ENCODE measurements at places on chromosomes 4 and X.

DNA sequence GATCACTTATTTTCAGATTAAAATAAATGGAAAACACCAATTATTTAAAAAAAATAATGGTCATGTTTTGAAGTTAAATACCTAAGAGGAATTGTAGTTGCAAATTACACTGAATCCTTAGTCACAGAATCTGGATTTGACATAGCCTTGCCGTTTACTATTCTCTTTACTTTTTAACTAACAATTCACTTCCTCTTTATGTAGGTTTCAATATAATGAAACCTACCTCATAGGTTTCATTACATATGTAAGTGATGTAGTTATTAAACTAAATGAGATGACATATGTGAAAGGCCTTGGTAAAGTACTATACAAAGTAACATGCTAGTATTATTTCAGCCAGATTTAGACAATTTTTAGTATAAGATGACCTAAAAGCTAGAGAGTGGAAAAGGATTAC, 6.5 kb downstream of the SPP1 start:
- no peak for DNase-seq

- DNase-seq, result no peak
Measured at GRCh38 chr4:90183254-90183653, 56.1 kb downstream of the CCSER1 start.

DNA sequence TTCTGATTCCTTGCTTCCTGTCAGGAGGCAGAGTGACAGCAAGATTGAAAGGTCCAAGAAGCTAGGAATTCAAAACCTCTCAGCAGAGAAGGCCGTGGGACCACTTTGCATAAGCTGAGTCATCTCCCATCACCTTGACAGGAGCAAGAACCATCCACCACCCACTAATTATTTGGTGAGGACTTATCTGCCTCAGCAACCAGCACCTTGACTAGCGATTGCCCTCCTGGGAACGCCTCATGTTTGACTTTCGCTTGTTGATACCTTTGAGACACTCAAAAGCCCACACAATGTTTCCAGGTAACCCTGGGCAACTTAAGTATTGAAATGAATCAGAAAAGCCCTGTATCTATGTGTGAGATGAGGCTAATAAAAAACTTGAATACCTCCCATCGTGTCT, 233.5 kb upstream of the GYPA start:
- no peak for DNase-seq

DNA sequence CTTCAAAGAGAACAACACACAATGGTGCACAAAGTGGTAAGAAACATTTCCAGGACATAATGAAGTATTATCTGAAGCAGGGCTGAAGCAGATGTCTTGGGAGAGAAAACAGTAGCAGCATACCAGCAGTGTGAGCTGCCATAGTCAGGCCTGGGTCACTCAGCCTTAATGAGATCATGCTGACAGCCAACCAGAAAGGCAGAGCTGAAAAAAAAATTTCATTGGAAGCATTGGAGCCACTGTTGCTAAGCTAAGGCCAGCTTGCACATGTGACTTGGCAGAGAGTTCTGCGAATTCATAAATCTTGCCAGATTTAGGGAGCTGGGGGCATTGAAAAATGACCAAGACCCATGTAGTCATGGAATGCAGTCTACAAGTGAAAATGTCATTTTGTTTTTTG, 444.0 kb upstream of the PITX2 start:
- no peak for DNase-seq

DNA sequence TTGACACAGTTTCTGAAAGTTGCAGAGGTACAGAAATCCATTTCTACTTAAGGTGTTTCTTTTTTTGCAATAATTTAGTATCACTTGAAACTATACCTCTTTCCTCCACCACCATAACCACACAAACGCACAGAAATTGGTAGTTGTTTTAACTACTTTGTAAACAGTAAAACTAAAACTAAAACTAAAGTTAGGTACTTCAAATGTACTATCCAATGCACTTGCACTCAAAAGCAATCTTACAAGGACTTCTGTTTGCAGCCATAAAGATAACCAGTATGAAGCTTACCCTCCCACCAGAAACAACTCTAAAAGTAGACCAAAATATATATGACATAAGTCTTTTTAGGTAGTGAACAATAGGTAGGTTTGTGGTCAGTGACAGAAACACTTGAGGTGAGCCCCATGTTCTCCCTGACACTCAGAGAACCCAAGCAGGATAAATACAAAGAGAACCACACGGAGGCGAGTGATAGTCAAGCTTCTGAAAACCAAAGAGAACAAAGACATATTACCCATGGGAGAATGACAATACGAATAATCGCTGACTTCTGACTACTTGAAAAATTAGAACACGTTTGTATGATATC, 72.2 kb upstream of the VBP1 start:
- no peak for DNase-seq

- no peak for DNase-seq
Measured at GRCh38 chr4:143225167-143225566, 40.5 kb downstream of the USP38 start.

DNA sequence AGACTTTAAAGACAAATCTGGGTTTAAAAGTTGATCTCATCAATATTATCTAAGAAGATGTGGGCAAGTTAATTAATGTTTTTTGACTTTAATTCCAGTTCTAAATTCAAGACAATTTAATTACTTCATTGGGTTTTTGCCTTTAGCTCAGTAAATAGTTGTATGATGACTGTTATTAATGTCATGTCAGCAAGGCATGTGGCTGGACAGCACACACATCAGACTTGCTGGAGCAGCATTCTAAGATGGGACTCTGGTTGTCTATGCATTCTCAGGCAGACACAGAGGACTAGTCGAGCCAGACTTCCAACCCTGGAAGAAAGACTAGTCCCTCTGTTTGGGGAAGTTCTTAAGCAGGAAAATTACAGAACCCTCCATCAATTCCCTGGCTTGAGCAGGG, 180.7 kb upstream of the GK2 start:
- DNase-seq, result no peak

DNA sequence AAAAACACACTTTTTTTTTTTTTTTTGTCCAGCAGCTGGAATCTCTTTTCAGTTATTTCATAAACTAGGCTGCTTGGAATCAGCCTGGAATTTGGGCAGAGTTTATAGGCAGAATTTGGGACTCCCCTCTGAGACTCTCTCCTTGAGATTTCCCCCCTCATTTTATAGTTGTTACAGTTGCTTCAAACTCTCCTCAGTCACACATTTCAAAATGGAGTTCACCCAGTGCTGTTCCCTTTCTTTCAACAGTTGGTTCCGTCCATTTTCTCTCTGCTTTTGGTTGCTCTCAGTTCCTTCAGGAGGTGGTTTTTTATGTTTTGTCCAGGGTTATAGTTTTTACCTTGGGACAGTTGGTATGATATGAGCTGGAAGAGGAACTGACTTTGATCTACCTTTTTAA, 27.5 kb downstream of the NSD2 start:
- DNase-seq, result no peak

DNA sequence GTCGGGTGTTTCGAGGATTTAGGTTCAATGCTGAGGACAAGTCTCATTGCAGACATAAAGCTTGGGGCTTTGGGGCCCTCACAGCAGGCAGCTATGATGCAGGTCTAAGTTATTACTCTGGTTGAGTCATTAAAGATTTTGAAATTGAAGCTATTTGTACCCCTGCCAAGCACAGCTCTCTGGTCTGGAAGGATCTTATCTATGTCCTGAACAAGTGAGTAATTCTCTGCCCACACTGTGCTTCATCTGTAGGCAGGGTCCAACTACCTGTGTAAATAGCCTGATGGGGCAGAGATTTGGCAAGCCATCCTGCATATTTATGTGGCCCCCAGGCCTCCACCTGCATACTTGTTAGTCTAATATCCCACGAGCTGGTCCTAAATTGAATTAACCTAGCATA, 41.4 kb upstream of the MAGEA4 start:
- no peak for DNase-seq

- no peak for DNase-seq
Measured at GRCh38 chr4:159443975-159444374, 341.1 kb downstream of the RAPGEF2 start.

DNA sequence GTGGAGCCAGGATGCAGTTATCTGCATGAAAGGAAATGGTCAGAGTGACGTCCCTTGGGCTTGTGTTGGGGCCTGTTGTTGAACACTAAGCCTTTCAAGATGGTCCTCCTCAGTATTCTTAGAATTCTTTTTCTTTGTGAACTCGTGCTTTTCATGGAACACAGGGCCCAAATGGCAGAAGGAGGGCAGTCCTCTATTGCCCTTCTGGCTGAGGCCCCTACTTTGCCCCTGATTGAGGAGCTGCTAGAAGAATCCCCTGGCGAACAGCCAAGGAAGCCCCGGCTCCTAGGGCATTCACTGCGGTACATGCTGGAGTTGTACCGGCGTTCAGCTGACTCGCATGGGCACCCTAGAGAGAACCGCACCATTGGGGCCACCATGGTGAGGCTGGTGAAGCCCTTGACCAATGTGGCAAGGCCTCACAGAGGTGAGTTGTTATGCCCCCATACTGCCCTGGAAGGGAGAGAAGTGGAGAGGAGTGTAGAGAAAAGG, at the start of gene BMP15:
TSS of gene BMP15 (plus strand) at position 51 of the 492 bp plus-strand sequence. CDS start at position 100, 49 bp downstream.
- no peak for DNase-seq

Measured in NCI-H2081 treated with DMSO at 0.1 percent for 48 hours (cell line).